GM04504 (cell line): ENCODE measurements at places on chromosomes 7 and 10.

GRCh38 chr7:75631711-75632110 lies 107.0 kb downstream of the HIP1 start:
- DNase-seq, result no peak

DNA sequence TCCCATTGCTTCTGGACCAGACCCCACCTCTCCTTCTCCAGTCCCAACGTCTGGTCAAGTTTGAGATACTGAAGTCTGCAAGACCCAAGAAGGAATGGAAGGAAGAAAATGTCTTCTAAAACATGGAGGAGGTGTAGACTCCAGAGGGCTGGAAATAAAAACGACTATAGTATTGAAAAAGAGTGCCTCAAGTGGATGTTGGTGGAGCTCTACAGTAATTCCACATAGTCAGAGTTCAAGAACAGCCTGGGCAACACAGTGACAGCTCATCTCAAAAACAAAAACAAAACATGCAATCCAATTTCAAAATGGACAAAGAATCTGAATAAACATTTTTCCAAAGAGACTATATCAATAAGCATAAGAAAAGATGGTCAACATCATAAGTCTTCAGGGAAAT lies 2.3 kb upstream of the PCGF6 start:
- DNase-seq, result no peak

- no peak for DNase-seq
Measured at GRCh38 chr7:151440799-151441445, 981 bp upstream of the CRYGN start.

DNA sequence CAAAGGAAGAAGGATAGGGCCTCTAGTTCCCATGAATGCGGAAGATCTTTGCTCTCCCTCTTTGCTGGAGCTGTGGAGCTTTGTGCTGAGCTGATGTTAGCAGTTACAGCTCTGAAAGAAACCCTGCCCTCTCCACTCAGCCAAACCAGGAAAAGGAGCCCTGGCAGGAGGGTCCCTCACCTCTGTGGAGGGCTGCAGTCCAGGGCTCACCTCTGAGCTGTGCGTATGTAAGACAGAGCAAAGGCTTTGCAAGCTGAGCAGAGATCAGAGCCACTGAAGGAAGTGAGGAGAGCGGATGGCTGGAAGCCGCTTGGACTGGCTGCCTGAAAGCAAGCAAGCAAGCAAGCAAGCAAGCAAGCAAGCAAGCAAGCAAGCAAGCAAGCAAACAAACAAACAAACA lies 84.7 kb downstream of the RAMP3 start:
- no peak for DNase-seq

DNA sequence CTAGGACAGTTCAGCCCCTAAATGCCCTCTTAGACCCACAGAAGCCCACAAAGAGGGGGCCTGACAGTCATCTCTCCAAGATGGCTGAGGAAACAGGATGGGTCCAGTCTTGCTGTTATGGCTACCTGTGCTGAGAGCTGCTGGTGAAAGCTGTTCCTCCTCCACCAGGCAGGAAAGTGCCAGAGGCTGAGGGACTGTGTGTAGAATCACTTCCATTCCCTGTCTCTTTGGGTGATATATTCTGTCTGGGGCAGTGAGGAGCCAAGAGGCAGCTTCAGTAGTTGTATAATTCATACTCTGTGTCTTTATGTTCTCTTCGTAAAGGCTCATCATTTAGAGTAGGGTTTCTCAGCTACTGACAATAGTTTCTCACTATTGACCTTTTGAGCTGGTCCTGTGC lies 242.3 kb upstream of the FZD1 start:
- no peak for DNase-seq

GRCh38 chr7:7254908-7255307 lies 72.6 kb downstream of the C1GALT1 start:
- DNase-seq, result no peak

DNA sequence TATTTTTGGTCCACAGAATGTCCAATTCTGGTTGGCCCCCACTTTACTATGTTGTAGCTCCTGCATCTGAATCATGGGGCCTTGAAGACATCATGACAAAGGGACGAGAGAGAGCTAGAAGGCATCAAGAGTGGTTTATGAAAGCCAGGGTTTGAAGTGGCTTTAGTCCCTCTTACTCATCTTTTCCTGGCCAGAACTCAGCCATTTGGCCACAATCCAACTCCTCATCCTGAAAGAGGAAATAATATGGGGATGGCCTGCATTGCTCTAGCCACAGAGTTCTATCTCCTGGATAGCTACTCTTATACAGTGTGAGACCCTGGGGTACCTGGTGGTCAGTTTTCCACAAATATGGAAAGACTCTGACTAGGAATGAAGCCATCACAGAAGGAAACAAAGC lies 418.9 kb downstream of the XPNPEP1 start:
- no peak for DNase-seq

DNA sequence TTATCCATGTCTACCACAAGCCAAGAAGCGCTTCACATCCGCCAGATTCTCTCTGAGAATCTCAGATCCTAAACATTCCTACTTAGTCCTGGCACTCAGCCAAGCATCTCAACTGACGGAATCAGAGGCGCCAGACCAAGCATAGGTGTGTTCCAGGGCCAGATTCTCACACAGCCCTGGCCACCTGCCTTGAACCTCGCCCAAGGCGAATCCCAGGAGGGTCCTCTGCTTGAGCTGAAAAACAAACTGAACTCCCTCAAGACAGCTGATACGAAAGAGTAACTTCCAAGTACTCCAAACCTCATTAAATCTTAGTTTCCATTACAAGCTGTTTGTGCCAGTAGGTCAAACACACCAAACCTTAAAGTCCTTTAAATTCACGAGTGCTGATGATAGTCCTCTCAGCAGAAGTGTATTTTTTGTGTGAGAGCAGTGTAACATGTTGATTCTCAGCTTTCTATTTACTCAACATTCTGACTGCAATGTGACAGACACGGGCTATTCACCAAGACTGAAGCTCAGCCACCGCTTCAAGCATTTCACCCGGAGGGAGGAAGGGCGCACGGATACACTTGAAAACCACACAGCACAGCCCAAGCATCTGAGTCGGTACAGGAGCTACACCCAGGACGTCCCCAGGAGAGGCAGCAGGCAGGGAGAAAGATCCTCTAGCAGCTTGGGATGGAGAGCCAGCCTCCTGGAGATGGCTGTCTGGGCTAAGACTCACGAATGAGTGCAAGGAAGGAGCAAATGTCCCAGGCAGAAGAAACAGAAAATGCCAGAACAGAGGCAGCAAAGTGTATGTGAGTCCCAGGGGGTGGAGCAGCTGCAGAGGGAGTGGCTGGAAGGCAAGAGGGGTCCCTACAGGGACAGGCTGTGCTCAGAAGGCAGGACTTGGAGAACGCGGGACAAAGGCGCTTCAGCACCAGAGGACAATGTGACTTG lies 6.0 kb downstream of the PARD3 start:
- DNase-seq, result no peak

DNA sequence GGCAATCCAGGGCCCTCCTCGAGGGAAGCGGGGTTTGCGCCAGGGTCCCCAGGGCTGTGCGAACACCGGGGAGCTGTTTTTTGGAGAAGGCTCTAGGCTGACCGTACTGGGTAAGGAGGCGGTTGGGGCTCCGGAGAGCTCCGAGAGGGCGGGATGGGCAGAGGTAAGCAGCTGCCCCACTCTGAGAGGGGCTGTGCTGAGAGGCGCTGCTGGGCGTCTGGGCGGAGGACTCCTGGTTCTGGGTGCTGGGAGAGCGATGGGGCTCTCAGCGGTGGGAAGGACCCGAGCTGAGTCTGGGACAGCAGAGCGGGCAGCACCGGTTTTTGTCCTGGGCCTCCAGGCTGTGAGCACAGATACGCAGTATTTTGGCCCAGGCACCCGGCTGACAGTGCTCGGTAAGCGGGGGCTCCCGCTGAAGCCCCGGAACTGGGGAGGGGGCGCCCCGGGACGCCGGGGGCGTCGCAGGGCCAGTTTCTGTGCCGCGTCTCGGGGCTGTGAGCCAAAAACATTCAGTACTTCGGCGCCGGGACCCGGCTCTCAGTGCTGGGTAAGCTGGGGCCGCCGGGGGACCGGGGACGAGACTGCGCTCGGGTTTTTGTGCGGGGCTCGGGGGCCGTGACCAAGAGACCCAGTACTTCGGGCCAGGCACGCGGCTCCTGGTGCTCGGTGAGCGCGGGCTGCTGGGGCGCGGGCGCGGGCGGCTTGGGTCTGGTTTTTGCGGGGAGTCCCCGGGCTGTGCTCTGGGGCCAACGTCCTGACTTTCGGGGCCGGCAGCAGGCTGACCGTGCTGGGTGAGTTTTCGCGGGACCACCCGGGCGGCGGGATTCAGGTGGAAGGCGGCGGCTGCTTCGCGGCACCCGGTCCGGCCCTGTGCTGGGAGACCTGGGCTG lies 26.0 kb downstream of the PRSS2 start:
- no peak for DNase-seq

DNA sequence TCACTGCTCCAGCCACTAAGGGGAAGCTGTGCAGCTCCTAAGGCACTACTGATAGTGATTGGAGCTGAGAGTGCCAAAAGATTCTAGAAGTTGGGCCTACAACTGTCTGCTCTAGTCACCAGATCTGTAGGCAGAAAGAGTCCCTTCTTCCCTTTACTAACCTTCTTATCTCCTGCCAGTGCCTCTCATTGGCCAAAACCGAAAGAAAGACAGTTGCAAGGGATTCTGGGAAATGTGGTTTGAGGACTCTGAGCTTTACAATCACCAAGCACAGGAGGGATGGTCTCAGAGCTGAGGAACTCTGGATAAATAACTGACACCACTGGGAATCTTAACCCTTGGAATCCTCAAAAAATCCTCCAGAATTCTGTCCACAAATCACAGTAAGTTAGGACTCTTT lies 615.8 kb downstream of the CCSER2 start:
- DNase-seq, result no peak

- DNase-seq, result no peak
Measured at GRCh38 chr7:54664235-54665228, 94.5 kb downstream of the SEC61G start.
